Renal cortical epithelial cell (primary cell): ENCODE measurements at places on chromosomes 12 and 14. TPM values are rescaled to one million over a fixed set of nuclear protein-coding genes. Genes with fewer than 3 reads are reported as not detected.

DNA sequence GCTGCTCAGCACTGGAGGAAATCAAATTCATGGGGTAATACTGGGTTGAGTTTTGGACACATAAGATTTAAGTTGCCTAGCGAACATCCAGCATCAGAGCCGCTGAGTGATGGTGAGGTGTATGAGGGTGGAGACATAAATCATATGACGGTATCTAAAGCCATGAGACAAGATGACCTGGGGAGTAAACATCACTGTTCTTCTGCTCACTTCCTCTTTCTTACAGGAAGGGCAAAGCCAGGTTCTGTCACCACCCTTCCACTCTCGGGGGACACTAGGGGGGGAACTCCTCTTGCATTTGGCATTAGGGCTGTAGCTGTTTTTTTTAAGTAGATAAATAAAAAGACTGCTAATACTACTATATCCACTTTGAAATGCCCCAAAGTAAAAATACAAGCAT lies 24.0 kb downstream of the PRDM4 start:
- no peak for DNase-seq

DNA sequence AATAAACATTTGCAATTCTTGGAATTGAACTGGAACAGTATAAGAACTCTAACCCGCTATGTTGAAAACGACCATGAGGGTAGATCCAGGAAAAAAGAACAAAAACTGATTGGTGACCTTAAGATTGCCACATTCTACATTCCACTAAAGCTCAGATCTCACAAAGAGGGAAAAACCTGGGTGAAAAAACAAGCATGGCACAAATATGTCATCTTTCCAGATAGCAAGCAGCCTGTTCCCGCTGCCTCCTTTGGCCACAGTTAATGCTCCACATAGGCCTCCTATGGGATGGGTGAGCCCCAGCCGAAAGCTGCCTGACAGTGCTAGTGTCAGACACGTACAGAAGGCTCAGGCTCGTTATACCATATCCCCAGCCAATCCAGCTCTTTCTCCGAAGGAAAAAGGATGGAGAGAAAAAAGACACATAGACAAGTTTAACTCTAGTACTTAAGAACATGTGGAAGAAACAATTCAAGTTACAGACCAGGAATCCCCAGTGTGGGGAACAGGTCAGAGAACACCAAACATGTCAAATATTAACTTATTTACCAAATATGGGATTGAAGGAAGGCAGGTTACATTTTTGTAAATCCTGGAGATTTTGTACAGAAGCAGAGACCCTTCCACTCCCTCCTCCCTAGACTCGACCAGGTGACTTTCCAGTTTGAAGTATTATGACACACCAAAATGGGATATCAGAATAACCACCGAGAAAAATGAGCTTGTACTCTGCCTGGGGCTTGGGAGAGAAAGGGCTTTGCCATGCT lies 14.7 kb downstream of the LETMD1 start:
- DNase-seq, result peak; percentile 37

DNA sequence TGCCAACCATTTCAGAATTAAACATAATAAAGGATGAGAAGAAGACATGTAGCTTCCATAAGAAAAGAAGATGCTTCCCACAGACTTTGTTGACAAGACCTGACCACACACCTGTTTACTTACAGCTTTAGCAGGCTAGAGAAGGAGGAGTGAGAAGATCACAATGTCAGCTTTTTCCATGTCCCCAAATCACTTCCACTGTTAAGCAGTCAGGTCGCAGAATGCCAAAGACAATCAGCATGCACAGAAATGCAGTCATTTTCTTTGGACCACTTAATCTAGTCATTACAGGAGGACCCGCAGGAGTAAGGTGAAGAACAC lies 314.9 kb downstream of the SSPN start:
- DNase-seq, result no peak

DNA sequence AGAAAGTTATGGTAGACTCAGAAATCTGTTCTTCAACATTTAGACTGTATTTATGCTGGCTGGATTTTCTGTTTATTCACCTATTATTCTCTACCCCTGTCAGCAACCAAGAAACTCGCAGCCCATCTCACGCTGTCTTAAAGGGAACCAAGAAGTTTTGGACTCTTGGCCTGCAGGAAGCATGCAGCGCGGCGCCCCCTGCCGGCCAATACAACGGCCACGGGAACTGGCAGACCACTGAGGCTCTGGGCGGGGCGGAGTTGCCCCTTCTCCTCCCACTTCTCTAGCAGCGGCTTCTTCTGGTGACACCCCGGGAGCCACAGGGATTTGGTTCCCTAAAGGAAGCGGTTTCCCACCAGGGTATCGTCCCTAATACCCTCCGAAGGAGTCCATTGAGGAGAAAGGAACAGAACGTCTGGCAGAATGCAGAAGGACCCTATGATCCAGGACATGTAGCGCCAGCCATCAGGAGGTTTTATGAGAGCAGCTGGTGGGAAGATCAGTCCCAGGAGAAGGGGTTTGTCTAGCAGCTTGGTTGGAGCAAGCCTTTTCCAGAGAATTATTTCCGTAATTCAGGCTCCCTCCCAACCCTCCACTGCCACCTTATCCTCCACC lies 21.0 kb upstream of the RNASE2 start:
- DNase-seq, result no peak

DNA sequence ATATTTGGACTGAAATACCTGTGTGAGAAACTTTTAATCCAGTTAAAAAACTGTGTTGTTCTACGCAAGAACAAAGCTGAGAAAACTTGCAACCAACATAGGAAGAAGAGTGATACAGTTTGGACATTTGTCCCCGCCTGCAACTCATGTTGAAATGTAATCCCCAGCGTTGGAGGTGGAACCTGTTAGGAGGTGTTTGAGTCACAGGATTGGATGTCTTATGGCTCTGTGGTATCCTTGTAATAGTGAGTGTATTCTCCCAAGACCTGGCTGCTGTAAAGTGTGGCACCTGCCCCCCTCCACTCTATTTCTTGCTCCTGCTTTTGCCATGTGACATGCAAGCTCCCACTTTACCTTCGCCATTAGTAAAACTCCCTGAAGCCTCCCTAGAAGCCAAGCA lies 28.6 kb upstream of the ADAM20 start:
- no peak for DNase-seq

DNA sequence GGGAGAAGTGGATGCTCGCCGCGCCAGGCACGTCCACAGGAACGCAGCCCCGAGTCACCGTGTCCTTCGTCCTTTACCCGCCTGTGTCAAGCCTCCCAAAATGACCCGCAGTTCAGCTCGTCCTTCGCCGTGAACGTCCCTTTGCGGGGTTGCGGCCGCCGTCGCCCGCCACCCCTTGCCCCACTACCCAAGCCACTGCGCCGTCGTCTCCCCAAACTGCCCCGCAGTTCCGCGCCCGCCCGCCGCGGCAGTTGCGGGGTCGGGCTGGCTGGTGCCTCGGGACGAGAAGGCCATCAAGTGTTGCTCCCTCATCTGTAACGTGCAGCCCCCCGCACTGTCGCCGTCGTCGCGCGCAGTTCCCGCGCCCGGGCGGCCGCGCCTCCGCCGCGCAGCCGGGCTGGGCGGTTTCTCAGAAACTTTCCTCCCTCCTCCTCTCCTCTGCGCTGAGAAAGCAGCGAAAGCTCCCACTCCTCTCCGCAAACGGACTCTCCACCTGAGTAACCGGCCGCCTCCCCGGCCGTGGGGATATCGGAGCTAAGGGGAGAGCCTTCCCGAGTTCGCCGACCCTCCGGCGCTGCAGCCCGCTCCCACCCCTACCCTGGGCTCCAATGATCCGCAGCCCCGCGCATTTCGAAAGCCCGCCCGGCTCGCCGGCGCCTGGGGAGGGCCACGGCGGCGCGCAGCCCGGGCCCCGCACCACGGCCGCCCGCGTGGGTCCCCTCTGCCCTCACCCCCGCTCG lies 6.7 kb downstream of the CDKN1B start:
- DNase-seq, result no peak

GRCh38 chr14:69151458-69152180 lies 1.3 kb downstream of the DCAF5 start:
- DNase-seq, result peak; percentile 30

GRCh38 chr12:64694130-64695040 lies 64.8 kb downstream of the GNS start:
- no peak for DNase-seq

- DNase-seq, result peak; percentile 42
These were observed 1.7 kb downstream of the RDH16 start for GRCh38 chr12:56955631-56956256.

GRCh38 chr14:98018628-98019027 lies 1221.4 kb downstream of the VRK1 start:
- DNase-seq, result no peak

- DNase-seq, result no peak
These were observed 209.3 kb downstream of the TTC8 start for GRCh38 chr14:89033756-89034155.

DNA sequence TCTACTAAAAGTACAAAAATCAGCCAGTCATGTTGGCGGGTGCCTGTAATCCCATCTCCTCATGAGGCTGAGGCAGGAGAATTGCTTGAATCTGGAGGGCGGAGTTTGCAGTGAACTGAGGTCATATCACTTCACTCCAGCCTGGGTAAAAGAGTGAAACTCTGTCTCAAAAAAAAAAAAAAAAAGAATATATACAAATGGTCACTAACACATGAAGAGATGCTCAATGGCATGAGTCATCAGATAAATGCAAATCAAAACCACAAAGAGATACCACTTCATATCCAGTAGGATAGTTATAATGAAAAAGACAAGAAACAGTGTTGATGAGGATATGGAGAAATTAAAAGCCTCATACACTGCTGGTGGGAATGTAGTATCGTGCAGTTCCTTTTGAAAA lies 33.6 kb upstream of the METAP2 start:
- peak; percentile 35 for DNase-seq

GRCh38 chr12:69828897-69829296 lies 3.9 kb downstream of the MYRFL start:
- DNase-seq, result no peak

DNA sequence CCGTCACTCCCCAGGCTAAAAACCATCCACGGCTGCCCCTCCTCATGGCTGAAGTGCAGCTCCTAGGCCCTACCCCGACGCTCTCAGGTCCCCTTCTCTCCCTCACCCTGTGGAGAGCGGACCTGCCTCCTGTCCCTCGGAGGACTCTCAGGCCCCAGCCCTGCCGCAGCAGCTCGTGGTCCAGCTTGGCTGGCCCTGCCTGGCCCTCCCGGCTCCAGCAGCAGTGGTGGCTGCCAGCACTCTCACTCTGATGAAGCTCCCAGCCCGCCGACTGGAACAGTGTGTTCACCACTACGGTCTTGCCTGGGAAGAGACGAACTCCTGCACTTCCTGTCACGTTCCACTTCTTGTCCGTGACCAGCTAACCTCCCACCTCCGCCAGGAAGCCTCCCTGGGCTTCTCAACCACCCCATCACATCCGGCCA lies 11.1 kb downstream of the BAG5 start:
- peak; percentile 60 for DNase-seq

DNA sequence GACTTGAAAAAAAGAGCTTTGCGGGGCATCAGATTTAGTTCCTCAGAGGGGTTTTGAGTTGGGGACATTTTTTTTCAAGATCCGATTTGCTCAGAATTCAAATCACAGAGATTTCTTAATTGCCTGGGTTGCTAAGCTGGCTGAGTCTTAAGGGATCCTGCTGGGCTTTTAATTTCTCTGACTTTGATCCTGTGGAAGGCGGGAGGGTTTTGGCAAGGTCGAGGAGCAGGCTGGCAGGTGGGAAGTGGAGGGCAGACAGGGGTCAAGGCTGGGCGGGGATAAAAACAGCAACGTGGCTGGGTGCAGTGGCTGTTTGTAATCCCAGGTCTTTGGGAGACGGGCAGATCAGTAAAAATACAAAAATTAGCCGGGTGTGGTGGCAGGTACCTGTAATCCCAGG lies 33.5 kb upstream of the CCDC63 start:
- DNase-seq, result no peak

DNA sequence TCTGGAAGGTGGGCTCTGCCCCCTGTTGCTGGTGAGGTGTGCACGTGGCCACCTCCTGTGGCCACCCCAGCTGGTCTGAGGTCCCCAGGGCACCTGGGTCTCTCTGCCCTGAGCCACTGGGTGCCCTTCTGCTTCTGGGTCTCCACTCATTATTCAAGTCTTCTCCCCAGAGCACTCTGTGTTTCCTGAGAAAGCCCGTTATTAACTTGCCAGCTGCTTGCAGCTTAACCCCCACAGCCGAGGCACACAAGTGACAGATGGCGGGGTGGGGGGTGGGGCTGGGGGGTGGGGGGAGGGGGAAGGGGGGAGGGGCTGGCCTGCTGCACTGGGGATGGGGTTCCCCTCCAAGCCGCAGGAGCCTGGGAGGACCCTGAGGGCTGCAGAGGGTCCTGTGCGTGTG lies 40.5 kb downstream of the FBRSL1 start:
- DNase-seq, result no peak

DNA sequence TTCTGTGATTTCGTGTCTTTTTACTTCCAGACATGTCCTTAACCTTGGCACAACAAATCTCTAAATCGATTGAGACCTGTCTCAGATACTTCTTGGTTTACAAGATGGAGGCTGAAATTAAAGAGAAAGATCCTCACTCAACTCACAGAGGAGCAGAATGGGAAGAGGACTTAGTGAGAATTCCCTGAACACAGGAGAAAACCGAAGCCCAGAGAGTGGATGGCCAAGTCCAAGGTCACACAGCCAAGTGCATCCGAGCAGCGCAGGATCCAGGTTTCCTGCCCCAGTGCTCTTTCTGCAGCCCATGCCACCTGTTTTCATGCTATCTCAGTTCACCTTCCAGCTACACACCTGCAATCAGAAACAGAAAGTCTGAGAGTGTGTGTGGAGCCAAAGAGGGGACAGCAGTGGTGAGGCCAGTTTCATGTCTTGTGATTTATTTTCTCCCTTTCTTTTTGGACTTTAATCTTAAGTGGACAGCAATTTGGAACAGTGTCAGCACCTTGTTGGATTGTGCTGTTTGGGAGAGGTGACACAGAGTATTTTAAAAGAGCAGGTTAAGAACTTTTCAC lies 22.9 kb upstream of the TCL1B start:
- no peak for DNase-seq

- DNase-seq, result no peak
These were observed 53.1 kb downstream of the EIF2S3B start for GRCh38 chr12:10558789-10559188.

DNA sequence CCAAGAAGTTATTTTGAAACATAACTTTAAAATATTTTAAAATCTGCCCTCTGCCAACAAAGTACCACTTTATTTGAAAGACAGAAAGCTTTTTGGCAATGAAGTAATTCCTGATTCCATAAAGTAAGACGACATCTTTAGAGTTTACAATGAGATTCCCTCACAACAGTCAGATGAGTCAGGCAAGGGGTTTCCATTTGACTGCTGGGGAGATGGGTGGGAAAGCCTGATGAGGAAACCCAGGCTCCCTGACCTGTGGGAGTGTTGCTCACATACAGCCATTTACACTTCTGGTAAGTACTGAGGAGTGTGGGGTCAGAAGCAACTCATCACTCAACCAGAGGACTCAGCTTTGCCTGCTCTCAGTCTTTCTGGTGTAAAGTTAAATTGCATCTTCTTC lies 10.2 kb downstream of the KITLG start:
- peak; percentile 67 for DNase-seq

The SAMD15 gene
- 2.3 and 12.9 TPM in 2 replicates for total RNA-seq

The FGF23 gene
- not detected in 2 replicates for total RNA-seq

The RD3L gene
- not detected in 2 replicates for total RNA-seq

The C12orf54 gene
- total RNA-seq, result not detected in 2 replicates

The PTHLH gene
- 0.40 and 9.7 TPM in 2 replicates for total RNA-seq

The SMCO2 gene
- not detected in 2 replicates for total RNA-seq

The NPFF gene
- total RNA-seq, result not detected in 2 replicates

The PMCH gene
- total RNA-seq, result not detected in 2 replicates

The DDX23 gene
- total RNA-seq, result 84.7 and 121 TPM in 2 replicates

The OTOGL gene
- total RNA-seq, result under 0.01 TPM in 2 replicates

The CLEC2B gene
- 0.10 and 0.52 TPM in 2 replicates for total RNA-seq

The CLEC2A gene
- total RNA-seq, result not detected in 2 replicates

The TAS2R31 gene
- 9.5 TPM in 1 of 2 replicates, not detected in the other for total RNA-seq

The USP15 gene
- total RNA-seq, result 50.2 and 62.7 TPM in 2 replicates

The GPR132 gene
- 0.30 and 2.1 TPM in 2 replicates for total RNA-seq

The ENDOU gene
- 0.10 TPM in 1 of 2 replicates, not detected in the other for total RNA-seq
